ENCODE measurements at places on chromosomes 11 and 22.

- DNase-seq = no peak
Measured at GRCh38 chr22:30884211-30885000, 84.2 kb downstream of the MORC2 start.

- DNase-seq = no peak
Measured at GRCh38 chr11:40273192-40273732, 1186.2 kb downstream of the LRRC4C start.

- DNase-seq = no peak
Measured at GRCh38 chr11:100625041-100625440, 62.0 kb upstream of the ARHGAP42 start.

GRCh38 chr11:62547691-62548281 lies 1.2 kb upstream of the AHNAK start:
- DNase-seq = no peak

DNA sequence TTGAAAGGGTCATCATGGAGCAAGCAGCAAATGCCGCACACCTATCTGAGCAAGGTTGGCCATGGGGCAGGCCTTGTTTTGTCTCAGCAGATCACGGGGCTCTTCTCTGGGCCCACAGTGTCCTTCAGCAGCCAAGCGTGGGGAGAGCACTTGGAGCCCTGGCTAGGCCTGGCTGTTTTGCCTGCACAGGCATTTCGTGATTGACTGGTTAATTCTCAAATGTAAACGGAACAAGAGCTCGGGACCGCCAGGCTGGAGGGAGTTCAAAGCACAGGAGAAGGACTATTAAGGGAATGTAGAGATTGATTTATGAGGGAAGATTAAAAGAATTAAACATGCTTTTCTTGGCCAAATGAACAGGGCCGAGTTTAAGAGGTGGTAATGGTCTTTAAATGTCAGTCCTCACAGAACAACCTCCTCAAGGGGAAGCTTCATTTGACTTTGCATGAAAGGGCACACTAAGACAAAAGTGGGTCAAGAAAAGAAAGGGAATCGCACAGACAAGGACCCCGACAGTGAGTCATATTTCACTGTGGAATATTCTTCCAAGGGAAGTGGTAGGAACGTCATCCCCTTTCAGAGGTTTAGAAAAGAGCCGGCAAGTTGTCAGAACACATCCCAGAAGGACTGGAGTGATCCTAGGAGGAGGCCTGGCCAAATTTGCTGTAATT lies 20.7 kb downstream of the SPON1 start:
- peak; percentile 25 for DNase-seq

- DNase-seq = no peak
Measured at GRCh38 chr11:95660038-95660437, 129.5 kb downstream of the FAM76B start.

DNA sequence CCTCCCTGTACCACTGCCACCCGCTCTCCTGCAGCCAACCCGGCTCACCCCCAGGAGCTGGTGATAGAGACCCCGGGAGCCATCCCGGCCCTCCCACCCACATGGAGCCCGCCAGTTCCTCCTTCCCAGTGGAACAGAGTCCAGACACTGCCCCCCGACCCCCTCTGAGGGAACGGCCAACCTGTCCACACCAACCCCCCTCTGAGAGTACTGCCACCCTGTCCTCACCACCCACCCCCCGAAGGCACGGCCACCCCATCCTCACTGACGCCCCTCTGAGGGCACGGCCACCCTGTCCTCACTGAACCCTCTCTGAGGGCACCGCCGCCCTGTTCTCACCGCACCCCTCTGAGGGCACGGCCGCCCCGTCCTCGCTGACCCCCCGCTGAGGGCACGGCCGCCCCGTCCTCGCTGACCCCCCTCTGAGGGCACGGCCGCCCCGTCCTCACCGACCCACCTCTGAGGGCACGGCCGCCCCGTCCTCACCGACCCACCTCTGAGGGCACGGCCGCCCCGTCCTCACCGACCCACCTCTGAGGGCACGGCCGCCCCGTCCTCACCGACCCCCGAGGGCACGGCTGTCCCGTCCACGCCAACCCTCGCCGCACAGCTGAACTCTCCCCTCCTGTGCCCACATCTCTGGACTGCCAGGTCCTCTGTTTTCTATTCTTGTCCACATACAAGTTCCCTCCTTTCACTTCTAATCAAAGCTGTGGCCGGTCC lies 18.0 kb downstream of the TOLLIP start:
- no peak for DNase-seq

GRCh38 chr11:26743622-26744021 lies 21.8 kb upstream of the SLC5A12 start:
- no peak for DNase-seq

DNA sequence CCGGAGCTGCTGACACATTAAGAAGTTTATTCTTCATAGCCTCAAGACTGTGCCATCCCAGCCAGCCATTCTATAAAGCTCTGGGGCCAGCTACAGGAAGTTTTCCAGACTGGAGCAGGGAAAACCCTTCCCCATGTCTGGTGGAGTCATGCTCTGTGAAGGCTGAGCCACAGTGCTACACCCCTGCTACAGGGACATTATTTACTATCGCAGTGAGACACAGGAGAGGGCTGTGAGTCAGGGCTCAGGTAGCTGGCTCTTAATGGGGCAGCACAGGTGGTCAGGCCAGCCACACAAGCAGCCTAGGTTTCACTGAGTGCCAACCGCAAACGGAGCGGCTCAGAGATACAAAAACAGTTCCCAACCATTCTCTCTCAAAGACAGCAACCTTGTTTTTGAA lies 12.1 kb downstream of the HPS4 start:
- peak; percentile 76 for DNase-seq

- DNase-seq = no peak
Measured at GRCh38 chr11:118099838-118100556, 13.2 kb upstream of the SMIM35 start.

GRCh38 chr11:28517621-28518020 lies 409.4 kb downstream of the METTL15 start:
- DNase-seq = no peak

- peak; percentile 76 for DNase-seq
Measured at GRCh38 chr11:119406005-119406404, 17.0 kb downstream of the THY1 start.

DNA sequence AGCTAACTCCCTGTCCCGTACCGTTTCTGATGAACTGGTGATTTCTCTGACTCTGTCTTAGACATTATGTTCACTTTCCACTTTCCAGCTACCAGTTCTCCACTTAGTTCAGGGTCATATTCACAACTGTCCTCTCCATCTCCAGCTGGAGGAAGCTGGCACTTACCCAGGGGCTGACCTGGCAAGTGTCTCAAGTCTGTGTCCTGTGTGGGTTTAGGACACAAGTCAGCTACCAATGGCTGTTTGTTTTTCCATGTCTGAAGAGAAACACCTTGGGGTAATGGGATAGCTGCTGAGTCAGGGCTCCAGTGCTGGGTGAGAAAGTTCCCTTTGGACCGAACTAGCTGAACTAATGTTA lies 134.4 kb downstream of the CSNK2A3 start:
- DNase-seq = no peak

GRCh38 chr22:32708830-32709229 lies 92.7 kb upstream of the TIMP3 start:
- DNase-seq = peak; percentile 85

DNA sequence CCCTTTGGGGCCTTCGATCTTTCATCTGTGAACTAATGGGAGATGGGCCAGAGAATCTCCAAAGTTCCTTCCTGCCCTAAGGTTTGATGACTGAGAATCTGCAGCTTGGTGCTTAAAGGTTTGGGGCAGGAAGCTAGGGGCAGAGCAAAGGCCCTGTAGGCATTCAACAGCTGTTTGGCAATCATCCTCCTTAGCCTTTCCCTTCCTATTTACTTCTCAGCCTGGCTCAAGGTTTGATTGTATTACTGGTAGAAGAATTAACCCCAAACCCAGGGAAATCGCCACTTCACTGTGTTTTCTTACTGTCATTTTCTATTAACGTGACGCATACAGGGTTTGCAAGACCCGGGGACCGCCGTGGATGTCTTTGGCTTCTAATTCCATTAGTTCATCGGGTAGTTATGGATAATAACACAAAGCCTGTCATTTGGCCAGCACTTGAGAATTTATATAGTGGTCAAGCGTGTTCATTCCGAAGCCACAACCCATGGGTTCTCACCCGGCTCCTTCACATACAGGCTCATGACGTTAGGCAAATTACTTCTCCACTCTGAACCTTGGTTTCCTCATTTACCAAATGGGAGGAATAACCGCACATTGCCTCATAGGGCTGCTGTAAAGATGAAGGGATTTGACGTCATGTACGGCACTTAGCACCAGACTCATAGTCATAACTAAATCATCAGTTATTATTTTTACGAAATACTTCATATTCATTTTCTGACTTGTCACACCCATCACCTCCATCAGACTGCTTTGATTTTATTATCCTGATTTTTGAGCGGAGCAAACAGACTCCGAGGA lies 158.1 kb downstream of the FBXO7 start:
- DNase-seq = no peak

GRCh38 chr22:46561435-46561905 lies 24.1 kb upstream of the CELSR1 start:
- DNase-seq = no peak

DNA sequence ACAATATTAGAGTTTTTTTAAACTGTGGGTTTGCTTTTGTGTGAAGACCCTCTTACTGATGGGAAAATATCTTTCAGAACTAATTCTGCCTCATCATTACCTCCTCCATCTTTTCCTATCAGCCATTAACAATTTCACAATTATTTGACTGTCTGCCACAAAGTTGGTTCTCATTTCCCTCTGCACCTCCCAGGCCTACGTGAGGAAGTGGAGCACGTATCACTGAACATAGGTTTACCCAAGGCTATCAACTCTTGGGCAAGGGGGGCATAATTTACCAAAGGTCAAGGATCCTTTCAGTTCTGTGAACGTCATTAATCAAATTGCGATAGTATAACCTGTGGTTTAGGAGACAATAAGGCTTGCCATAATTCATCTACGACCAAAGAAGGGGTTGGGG lies 60.0 kb downstream of the LIF start:
- DNase-seq = no peak

DNA sequence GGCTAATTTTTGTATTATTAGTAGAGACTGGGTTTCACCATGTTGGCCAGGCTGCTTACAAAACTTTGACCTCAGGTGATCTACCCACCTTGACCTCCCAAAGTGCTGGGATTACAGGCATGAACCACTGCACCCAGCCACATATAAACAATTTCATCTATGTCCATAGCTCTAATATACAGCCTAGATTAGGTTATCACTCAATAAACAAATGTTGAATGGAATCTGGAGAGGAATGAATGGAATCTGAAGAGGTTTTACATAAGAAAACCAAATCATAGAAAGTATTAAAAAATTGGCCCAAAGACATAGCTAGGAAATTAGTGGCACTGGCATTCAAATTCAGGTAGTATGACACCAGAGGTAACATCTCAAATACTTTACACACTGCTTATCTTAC lies 1401.4 kb upstream of the TENM4 start:
- no peak for DNase-seq

DNA sequence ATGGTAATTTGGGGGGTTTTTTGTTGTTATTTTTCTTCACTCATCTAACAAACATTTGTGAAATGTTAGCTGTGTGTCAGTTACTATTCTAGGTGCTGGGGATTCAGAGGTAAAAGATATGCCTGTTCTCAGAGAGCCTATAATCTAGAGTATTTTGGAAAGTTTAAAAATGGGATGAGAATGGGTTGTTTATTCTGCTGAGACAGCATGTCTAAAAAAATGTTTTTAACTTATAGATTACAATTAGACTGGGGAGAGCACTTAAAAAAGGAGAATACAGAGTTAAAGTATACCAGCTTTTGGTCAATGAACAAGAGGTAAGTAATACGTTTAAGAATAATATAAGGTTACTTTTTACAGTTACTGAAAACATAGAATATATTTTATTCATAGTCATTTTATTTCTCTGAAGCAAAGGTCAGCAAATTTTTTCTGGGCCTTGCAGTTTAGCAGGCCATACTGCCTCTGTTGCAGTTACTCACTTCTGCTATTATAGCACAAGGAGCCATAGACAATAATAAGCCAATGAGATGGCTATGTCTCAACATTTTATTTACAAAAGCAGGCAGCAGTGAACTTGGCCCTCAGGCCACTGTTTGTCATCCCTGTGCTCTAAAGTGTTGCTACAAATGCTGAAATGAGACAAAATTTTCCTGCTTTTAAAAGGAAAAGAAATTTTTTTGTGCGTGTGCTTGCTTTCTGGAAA lies 60.0 kb downstream of the DKK3 start:
- no peak for DNase-seq

DNA sequence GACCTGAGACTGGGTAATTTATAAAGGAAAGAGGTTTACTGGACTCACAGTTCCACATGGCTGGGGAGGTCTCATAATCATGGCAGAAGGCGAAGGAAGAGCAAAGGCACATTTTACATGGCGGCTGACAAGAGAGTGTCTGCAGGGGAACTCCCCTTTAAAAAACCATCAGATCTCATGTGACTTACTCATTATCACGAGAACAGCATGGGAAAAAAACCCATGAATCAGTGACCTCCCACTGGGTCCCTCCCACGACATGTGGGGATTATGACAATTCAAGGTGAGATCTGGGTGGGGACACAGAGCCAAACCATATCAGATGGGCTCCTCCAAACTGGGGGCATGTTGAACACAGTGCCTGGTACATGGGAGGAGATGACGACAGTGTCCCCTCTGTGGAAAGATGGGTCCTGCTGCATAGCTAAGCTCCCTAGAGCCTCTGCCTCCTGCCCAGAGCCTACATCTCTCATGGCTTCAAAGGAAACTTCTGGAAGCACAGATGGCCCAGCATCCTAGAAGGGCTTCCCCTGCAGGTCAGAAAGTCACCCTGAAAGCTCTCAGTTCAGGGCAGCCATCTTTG lies 46.1 kb downstream of the MYEOV start:
- no peak for DNase-seq

GRCh38 chr11:66619080-66619554 lies 2.7 kb downstream of the RBM14 start:
- DNase-seq = peak; percentile 75

- DNase-seq = peak; percentile 87
Measured at GRCh38 chr11:33015621-33016551, at the start of gene DEPDC7. Gene DEPDC7 (plus strand): TSS chr11:33015878. CDS start chr11:33015956, 78 bp downstream.

GRCh38 chr11:117822074-117823033 lies 2.2 kb downstream of the FXYD2 start:
- no peak for DNase-seq

DNA sequence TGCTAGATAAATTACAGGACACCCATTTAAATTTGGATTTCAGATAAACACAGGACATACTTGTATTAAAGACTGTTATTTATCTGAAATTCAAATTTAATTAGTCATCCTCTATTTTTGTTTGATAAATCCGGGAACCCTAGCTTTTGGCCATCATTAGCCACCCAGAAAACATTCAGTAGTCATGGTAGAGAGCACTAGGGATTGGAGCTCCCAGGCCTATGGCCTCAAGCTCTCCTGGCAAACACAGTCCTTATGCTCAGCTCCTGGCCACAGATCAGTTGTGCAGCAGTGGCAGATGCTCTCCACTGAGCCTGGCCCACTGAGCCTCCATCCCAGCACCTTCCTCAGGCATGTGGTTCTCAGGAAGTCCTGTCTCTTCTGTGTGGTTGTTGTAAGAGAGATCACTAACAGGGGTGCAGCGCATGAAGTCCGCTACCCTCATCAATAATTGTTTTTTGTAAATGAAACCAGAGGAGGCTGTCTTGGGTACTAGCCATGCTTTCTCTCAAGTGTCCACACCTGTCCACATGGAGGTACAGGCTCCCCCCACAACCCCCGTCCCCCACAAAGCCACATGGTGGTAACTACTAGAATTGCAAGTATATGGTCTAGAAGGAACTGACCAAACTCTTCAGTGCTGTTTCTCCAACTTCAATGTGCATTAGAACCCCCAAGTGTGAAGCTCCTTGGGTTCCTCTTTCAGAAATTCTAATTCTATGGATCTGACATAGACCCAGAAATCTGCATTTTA lies 1.1 kb upstream of the IRAG1 start:
- peak; percentile 71 for DNase-seq
